Psoas muscle (tissue), 8 donors: ENCODE measurements at places on chromosomes 2 and 18.

DNA sequence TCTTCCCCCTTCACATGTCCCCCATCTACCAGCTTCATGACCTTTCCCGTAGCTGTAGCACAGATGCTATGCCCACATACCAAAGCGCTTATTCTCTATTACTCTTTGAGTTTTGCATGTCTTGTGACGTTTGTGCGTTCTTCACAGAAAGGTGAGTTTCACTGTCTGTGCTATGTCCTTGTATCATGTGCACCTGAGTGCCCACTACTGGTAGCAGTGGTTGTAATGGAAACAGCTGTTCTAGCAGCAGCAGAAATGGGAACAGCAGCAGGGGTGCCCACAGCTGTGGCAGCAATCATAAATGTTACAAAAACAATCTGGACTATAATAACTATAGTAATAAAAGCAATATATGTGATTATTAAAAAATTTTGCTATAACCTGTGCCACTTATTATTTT is 127.1 kb downstream of the STK39 start:
- DNase-seq: no peak

- no peak for DNase-seq
Measured at GRCh38 chr2:174666312-174666711, 68.7 kb upstream of the WIPF1 start.

- DNase-seq: no peak
Measured at GRCh38 chr18:44521668-44522022, 159.0 kb upstream of the SETBP1 start.

GRCh38 chr2:101047075-101047766 is 45.1 kb downstream of the RPL31 start:
- DNase-seq: no peak

- peak; percentile 94 for DNase-seq
Measured at GRCh38 chr2:216498379-216499352, at the start of gene RPL37A. TSS of gene RPL37A (plus strand) at chr2:216498844. CDS start at chr2:216498875, 31 bp downstream.

GRCh38 chr2:26968001-26968400 is 2.4 kb upstream of the MAPRE3 start:
- DNase-seq: no peak

- DNase-seq: no peak
Measured at GRCh38 chr18:76426737-76427305, 68.2 kb downstream of the ZNF516 start.

DNA sequence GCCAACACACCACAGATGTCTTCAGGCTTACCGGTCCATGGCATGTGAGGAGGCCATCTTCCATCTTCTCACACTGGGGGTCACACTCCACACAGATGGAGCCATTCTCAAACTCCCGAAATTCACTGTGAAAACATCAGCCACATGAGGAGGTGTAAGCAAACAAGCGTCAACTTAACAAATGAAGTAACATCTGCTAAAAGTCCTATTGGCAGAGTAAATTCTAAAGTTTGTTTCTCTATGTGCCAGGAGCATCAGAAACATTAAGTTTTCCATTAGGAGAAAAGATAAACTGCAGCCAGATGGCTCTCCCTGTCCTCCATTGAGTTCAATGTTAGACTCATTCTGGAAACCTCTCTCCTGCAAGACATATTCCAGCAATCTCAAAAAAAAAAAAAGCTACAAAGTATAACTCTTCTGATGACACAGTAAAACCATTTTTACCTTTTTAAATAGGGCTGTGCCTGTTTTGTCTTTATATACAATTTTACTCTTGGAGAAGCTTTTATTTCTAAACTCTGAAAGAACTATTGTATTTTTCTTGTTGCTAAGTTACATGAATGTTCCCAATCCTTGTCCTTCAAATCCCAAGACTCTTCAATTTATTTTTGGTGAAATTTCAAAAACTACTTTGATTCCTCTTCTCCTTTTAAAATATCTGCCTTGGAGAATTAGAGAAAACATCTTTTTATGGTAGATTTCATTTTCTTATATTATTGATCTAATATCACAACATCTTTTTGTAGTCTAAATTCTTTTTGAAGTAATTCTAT is 865.3 kb downstream of the ERBB4 start:
- no peak for DNase-seq

DNA sequence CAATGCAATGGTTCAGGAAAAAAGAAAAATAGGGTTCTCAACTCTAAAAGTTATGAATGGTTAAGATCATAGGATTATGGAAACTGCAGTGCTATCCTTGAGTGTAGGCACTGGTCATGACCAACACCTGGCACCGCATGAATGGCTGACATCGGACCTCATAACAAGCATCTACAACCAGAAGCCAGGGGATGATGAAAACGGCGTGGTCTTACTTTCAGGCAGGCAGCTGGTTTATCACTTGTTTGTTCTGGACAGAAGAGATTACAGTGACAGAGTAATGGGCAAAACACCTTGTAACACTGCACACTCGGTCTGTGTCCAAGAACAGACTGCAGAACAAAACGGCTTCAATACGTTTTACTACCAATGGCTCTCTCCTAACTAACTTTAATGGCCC is 132.8 kb downstream of the STK39 start:
- DNase-seq: peak; percentile 50

- DNase-seq: no peak
Measured at GRCh38 chr18:12838178-12838634, 45.8 kb downstream of the PTPN2 start.

DNA sequence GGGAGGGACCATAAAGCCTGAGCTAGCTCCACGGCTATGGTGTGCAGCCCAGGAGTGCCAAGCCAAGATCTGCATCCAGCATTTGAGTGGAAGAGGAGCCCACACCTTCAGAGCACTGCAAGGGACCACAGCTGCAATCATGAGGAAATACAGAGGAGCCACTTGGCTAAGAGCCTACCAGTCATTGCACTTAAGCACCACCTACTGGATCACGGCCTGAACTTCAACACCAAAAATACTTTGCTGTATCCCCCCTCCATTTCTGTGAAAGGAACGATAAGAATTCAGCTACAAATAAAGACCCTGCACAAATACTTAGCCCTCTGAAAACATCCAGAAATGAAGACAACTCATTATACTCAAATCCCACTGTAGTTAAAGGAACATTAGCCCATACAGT is 545.3 kb downstream of the TSN start:
- no peak for DNase-seq

DNA sequence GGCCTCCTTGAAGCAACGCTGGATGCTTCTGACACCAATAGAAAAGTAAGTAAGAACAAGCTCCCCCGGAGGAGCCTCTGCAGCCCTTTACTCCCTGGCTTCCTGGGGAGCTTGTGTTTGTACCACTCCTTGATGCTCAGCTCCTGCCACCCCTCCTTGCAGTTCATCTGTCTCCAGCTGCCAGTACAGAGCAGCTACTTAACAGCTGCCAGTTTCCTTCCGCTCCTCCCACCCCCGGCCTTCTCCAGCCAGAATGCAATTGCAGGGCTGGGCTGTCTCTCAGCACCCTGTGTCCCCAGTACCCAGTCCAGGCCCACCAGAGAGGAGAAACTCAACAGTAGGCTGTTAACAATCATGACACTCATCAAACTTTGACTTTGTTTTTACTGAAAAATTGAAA is 109.4 kb downstream of the AOX1 start:
- DNase-seq: peak; percentile 25

GRCh38 chr2:228838819-228839218 is 432.3 kb downstream of the PID1 start:
- no peak for DNase-seq

DNA sequence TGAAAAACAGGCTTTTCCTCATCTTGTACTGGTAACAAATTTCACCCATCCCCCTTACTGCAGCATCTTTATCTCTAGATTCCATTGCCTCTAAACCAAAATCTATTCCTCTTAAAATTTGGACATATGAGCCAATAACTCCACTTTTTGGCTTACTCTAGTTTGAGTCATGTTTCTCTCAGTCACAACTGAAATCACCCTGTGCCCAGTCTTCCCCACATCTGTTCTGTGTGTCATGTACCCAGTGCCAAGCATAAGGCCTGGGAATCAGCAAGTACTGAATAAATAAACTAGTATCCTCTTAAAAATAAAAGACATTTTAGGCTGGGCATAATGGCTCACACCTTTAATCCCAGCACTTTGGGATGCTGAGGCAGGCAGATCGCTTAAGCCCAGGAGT is 20.8 kb upstream of the CHN1 start:
- no peak for DNase-seq

GRCh38 chr2:3594493-3595281 is at the start of gene COLEC11:
TSS of gene COLEC11 (plus strand) at chr2:3595112. CDS start at chr2:3604341, 9,229 bp downstream.
- DNase-seq: peak; percentile 35

DNA sequence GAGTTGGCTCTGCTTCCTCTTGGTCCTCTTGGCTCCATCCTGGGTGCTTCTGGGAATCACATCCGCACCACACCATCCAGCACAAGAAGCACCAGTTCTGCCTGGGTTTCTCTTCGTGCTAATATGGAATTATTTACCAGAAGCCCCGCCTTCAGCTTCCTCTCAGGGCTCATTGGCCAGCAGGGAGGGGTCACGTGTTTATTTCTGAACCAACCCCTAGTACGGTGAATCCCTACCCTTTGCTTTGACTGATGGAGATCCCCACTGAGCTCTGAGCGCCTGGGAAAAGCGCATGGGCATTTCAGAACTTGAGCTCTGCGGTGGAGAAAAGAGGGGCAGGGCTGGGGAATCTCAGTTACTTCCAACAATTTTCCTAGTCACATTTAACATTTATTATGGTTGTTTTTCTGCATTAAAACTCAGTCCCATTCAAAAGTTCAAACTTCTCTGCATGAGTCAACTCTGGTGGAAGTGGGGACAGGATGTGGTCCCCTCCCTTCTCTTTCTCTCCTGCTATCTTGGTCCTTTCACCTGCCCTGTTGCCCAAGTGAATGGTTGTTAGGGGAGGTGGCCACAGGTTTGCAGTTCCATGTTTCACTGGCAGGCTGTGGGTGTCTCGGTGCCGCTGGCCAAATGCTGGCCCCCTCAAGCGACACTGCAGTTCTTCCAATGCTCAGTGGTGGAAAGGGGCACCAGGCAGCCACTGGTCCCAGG is 76.4 kb upstream of the TTC39C start:
- no peak for DNase-seq

DNA sequence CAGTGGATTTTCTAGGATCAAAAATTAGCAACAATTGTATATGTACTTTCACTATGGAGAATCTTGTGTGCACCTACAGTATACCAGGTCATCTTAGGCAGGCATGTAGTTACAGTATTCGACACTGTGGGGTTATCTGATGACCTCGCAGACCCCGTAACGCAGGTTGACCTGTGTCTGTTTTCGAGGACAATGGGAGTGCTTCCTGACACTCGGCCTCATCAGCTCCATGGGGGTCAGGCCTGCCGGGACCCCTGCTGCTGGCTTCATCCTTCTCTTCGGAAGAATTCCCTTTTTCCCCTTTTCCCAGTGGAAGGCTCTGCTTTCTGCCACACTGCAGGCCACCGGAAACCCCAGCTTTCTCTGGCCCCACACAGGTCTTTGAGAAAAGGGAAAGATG is 102.8 kb upstream of the TMEM18 start:
- DNase-seq: no peak

GRCh38 chr2:167264380-167264779 is 376.1 kb downstream of the XIRP2 start:
- no peak for DNase-seq

- DNase-seq: no peak
Measured at GRCh38 chr2:20579866-20580265, 71.0 kb downstream of the HS1BP3 start.

- DNase-seq: no peak
Measured at GRCh38 chr2:42348113-42348805, 12.8 kb downstream of the COX7A2L start.

DNA sequence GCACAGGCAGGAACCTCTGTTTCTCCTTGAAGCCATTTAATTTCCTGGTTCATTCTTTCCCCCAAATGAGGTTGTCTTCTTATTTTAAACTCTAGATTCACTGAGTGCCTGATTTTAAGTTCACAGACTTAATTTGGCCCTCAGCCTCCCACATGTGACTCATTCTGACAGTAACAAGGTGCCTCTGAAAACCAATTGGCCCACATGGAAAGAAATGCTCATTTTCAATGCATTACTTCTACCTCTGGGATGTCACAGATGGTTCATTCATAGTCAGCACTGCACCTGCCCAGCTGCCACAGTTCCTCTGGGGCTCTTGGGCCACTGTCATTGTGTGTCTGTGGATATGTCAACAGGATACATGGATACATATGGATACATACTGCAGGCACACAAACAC is 140.4 kb upstream of the CAPN13 start:
- no peak for DNase-seq

GRCh38 chr2:30707304-30707903 is 99.8 kb downstream of the CAPN13 start:
- DNase-seq: no peak

DNA sequence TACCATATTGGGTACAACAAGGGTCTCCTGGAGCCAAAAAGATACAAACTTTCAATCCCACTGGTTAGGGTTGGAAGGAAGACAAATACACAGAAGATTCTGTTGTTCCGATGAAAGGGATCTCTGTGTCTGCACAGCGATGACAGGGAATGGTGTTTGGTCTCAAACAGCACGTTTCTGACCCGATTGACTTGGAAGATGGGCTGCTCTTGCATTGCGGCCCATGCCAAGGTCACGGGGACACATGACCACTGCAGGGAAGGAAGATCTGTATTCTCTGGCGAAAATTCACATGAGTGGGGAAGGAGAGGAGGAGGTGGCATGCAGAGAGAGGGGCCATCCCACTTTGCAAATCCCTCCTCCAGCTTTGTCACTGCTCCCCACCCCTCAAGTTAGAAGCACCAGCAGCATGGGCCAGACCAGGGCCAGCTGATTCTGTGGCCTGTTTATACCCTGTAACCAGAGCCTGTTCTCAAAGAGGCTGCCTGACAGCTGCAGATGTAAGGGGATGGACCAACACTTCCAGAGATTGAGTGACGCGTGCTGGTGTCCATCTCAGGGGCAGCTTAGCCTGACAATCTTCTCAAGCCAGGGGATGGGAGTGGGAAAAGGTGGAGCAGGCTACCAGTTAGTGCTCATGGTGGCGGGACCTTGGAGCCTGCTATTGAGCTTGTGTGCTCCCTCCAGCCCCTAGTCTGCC is 57.2 kb downstream of the TNP1 start:
- peak; percentile 58 for DNase-seq

- no peak for DNase-seq
Measured at GRCh38 chr2:207663870-207664545, 38.8 kb upstream of the METTL21A start.

DNA sequence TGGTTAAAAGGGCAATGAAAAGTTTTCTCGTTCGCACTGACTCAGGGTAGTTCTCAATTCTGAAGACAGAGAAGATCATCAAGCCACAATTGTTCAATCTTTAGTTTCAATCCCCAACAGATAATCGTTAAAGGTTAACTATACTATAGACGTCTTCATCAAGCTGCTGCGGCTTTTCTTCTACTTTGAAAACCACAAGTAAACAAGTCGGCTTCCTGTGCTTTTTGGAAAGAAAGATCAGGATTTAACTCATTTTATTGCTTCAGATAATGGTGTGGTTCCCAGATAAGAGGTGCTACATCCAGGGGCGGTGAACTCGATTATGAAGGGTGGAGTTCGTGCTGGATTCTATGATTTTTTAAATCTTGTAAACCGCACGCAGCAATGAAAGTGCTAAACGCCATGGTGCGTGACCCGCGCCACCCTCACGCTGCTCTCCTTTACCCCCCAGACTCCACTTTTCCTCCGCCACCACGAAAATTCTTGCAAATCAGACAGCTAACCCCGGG is 545 bp upstream of the CDCA7 start:
- no peak for DNase-seq
